ENCODE measurements at places on chromosomes 11 and 22.

GRCh38 chr11:57124505-57124904, 57.2 kb upstream of the LRRC55 start:
- DNase-seq: no peak

DNA sequence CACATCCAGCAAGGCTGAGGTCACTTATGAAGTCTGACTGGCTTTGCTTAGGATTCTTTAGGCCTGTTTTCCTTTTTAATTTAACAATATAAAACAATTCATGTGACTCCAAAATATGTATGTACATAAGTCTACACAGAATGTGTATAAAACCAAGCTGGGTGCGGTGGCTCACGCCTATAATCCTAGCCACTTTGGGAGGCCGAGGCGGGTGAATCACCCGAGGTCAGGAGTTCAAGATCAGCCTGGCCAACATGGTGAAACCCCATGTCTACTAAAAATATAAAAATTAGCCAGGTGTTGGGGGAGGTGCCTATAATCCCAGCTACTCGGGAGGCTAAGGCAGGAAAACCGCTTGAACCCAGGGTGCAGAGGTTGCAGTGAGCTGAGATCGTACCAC, 83.1 kb downstream of the SHANK2 start:
- no peak for DNase-seq

- no peak for DNase-seq
Observed at GRCh38 chr11:14203321-14203720, 155.7 kb downstream of the RRAS2 start.

GRCh38 chr11:12056119-12056518, 47.7 kb upstream of the DKK3 start:
- DNase-seq: no peak

- DNase-seq: no peak
Observed at GRCh38 chr11:44997566-44997965, 46.9 kb upstream of the TP53I11 start.

DNA sequence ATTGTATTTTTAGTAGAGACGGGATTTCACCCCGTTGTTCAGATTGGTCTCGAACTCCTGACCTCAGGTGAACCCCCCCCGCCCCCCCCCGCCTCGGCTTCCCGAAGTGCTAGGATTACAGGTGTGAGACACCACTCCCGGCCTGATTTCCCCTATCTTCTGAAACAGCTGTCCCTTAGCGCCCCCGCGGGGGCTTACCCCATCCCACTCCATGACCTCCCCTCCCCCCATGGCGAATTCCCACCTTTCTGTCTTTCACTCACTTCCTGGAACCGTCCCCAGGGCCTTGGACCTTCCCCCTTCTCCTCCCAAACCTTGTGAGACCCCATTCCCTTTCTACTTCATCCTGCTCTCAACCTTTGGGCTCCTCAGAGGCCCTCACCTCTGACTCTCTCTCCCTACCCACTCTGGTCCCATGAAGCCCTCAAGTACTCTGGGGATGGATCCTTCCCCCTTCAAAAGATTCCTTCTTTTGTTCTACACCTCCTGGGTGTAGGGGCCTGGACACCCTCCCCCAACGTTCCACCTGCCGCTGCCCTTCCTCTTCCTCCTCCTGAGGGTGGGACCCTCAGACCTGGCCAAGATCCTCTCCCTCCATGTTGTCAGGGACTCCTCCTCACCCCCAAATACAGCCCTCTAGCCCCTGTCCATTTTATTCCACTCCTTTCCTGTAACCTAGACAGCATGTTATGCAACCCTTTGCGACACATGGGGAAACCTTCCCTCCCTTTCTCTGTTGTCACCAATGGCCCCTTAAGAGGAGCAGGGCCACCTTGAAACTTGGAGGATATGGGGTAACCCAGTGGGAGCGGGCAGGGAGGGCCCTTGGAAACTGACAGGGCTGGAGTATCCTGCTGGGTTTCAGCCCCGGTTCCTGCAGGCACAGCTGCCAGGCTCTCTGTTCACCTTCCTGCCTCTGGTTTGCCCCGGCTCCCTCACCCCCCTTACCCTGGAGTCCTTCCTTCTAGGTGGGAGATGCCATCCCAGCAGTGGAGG, 1.1 kb downstream of the PRDX5 start:
- DNase-seq: no peak

- DNase-seq: no peak
Observed at GRCh38 chr11:126808836-126809235, 191.7 kb downstream of the KIRREL3 start.

DNA sequence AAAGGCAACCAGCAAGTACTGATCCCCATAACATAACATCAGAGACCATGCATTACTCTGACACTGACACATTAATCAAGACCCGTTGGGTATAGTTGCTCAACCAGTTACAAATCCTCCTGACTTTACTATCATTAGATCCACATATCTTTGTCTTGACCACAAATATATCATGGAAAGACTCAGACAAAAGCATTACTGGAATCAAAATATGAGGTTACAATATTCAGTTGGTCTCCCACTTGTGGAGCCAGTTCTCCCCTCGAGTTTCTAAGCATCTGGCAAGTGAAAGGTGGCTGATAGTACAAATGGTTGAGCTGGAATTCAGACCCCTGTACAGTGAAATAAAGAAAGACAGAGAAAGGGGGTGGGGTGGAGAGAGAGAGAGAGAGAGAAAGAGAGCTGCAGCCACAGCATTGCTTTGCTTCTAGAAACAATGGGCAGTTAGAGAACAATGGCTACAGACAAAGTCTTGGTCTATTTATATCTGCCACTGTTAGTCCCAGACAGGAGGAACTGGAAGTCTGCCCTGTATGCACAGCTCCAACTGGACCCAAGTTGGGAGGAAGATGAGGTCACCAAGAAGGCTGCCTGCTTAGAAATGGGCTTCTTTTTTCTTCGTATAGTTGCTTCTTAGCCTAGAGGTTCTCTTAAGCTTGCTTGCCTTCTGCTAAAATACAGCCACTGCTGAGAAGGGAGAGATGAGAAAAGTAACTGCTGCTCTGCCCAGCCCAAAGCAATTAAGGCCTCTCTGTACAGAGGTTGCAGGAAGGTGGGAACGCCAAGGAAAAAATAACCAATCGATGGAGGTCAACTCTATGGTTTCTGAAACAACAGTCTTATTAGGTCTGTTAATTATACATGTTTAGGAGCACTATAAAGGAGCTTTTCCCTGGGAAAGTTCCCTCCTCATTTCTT, 85.5 kb downstream of the ETS1 start:
- DNase-seq: no peak
